ENCODE measurements at places on chromosomes 2 and 18.

DNA sequence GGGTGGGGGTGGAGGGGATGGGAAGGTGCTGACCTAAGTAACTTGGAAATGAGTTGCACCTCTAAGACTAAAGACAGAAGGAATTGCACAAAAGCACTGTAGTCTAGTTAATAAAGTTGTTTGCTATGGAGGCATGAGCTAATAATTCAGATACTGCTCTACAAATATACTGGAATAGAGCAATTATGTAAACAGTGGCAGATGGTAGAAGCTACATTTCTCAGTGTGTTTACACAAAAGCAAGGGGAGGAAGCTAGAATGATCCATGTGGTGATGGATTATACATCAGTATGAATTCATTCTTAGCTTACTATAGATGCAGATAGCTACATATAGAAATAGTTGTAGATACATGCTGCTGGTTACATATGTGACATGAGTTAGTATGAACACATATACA lies 27.6 kb upstream of the UBE2F start:
- DNase-seq = no peak

DNA sequence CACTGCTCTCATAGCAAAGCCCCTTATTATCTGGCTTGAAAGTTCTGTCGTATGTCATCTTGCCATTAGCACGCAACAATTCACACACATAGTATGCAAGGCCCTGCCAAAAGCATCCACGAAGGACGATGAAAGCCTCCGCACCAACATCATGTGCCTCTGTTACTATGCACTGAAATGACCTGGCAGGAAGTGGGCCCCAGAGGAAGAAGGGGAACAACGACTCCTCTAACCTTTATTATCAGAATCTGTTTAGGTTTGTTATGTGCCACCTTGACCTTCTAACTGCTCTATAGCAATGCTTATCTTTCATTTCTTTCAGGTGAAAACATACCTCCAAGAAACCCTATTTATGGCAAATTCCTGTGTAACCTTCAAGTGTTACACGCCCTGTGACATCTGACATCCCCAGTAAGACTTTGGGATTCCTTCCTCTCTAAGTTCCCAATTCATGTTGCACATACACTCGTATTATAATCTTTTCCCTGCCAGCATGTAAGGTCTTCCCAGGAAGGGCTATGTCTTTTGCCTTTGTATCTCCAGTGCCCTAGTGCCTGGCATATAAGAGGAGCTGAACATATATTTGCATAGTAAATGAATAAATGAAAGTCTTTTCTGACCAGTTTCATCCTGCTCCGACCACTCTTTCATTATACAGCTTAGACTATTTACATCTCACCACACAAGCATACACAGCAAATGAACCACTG lies 7.0 kb upstream of the NDUFV2 start:
- no peak for DNase-seq

DNA sequence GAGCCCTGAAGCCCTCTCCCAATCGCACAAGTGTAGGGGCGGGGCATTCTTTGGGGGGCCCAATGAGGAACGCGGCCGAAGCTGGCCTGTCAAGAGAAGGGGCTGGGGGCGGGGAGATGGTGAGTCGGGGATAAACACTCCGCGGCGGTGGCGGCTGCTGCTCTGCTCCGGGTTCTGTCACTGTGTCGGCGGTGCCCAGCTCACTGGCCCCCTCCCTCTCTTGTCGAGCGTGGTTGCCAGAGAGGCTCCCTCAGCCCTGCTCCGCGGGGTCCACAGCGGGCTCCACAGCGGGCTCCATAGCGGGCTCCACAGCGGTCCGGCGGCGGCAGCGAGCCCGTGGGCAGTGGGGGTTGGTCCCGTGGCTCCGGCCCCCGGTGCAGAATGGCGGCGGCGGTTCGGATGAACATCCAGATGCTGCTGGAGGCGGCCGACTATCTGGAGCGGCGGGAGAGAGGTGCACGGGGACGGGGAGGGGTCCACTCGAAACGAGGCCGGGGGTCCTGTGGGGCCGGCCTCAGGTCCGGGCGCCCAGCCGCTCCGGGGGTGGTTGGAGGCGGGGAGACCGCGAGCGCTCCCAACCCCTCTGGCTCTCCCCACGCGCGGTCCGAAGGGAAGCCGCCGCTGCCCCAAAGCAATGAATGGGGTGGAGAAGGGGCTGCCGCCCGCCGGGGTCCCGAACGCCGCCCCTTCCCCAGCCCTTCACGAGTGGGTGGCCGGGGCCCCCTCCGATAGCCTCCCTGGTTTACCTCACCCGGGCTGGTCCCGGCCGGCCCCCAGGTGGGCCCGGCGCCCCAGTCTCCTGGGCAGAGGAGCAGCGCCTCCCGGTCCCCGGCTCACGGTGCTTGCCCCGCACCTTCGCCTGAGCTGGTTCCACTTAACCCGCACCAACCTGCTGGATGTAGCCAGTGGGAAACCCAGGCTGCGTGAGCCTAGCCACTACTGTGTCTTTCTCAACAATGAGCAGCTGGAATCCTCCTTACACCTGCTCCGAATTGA lies at the start of gene MXD1:
Gene MXD1 (plus strand): TSS at position 160 of the 996 bp plus-strand sequence. CDS start 222 bp downstream, at position 382.
- DNase-seq = no peak

- no peak for DNase-seq
Measured at GRCh38 chr2:200314976-200315567, 8.6 kb downstream of the SPATS2L start.

DNA sequence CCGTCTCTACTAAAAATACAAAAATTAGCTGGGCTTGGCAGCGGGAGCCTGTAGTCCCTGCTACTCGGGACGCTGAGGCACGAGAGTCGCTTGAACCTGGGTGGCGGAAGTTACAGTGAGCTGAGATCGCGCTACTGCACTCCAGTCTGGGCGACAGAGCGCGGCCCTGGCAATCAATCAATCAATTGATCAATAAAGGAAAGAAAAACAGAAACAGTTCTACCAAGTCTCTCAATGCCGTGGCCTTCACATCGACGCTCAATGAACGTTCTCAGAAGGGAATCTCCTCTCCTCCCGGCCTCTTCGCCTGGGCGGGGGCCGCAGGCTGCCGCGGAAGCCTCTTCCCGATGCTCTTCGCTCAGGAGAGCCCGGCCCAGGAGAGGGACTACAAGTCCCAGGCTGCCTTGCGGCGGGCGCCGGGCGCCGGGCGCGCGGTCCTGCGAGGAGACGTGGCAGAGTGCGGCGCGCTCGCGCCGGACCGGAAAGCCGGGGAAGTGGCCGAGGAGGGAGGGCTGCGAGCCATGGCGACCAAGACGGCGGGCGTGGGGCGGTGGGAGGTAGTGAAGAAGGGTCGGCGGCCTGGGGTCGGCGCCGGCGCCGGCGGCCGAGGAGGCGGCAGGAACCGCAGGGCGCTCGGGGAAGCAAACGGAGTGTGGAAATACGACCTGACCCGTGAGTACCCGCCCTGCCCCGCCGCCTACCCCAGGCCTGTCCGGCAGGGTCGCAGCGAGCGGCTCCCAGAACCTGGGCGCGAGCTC lies at the start of gene TMEM214:
Gene TMEM214 (plus strand): TSS at position 471 of the 758 bp plus-strand sequence. CDS start 51 bp downstream, at position 522.
- DNase-seq = peak; percentile 66

DNA sequence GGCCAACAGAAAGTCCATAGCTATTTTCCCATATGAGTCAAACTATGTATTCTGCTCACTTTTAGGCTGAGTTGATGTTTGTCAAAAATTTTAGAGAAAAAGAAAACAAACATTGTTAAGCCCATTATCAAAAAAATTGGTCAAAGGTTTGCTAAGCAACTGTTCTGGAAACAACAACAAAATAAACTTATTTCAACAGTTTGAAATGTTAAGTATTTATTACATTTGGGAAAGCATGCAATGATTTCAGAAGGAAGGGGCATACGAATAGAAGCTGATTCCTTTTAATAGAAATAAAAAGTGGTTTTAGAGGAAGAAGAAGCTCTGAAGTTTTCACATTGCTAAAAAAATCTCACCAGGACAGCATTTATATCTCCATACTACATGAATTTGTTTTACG lies 1837.5 kb upstream of the CELF4 start:
- DNase-seq = no peak

GRCh38 chr18:43620936-43621335 lies 343.6 kb upstream of the SYT4 start:
- DNase-seq = no peak

DNA sequence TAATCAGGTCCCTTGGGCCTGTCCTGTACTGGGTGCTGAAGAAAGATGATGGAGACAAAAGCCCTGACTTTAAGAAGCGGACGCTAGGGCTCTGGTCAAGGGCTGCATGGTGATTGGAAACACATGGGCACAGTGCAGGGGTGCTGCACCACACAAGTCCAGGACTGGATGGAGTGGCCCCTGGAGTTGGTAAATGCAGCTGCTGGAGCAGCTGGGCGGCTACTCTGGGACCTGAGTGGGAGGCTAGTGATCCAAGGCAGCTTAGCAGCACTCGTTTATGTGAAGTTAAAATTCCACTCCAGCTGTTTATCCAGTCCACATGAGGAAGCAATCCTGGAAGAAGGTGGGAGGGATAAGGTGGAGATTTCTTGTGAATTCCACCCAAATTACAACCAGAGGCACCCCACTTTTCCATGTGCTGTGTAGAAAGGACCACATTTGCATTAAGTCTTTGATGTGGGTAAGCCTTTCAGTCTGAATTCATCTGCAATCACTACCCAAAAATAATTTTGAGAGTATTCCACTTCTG lies 24.9 kb downstream of the MERTK start:
- DNase-seq = no peak

GRCh38 chr2:32720771-32721170 lies 92.9 kb downstream of the TTC27 start:
- no peak for DNase-seq

DNA sequence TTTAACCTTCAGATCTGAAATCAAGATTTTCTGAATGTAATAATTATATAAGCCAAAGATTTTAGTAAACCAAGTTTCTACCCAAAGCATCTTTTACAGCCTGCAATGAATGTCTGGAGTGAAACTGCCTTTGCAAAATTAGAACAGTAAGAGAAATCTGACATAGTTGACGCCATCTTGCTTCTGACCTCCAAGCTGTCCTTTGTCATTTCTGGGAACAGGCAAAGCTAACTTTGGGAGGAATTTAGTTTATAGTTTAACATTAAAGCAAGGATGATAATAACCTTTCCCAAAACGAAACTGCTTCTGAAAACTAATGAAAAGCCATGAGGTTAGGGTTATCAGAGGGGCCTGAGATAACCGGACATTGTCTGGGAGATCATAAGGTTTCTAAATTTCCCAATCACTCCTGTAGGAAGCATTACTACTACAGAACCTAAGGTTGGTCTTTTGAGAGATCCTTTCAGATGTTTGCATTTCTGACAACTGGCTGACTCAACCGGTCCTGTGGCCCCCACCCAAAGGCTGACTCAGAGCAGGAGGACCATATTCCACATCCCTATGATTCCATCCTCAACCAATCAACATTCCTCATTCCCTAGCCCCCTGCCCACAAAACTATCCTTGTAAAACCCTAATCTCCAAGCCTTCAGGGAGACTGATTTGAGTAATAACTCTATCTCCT lies 124.5 kb downstream of the TMEM131 start:
- no peak for DNase-seq

GRCh38 chr2:212197776-212198175 lies 340.8 kb downstream of the ERBB4 start:
- DNase-seq = no peak

GRCh38 chr2:55063713-55064323 lies 13.6 kb upstream of the RTN4 start:
- DNase-seq = no peak

- no peak for DNase-seq
Measured at GRCh38 chr2:128868686-128869551, 550.3 kb upstream of the HS6ST1 start.

DNA sequence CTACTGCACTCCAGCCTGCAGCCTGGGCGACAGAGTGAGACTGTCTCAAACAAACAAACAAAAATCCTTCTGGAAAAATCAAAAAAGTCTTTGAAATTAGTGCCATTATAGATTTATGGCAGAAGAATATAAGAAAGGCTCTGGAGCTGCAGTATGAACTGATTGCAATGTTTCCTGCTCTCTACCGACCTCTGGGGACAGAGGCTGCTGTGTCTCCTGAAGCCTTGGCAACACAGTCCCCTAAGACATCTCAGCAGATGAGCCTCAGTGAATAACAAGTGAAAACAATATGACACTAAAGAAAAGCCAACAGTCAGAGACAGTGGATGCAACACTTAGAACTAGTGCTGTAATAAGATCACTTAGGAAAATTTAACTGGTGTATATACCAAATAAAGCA lies 494.9 kb upstream of the LRATD1 start:
- no peak for DNase-seq

GRCh38 chr18:43563780-43564179 lies 286.5 kb upstream of the SYT4 start:
- no peak for DNase-seq

GRCh38 chr2:48545244-48545643 lies 15.3 kb downstream of the STON1 start:
- DNase-seq = no peak

DNA sequence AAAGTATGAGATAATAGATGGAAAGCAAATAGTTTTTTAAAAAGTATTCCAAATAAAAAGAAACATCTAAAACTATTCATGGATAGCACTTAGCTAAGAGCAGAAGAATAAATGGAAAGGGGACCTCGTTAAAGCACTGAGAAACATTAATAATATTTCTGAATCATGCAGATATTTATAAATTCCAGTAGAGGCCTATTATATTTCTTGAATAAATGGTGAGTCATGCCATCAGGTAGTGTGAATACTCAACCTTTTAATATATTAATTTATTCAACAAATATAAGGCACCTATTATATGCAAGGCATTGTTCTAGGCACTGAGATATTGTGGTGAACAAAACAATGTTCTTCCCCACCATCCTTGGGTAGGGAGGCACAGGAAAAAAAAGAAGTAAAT lies 53.8 kb downstream of the ICA1L start:
- DNase-seq = no peak

DNA sequence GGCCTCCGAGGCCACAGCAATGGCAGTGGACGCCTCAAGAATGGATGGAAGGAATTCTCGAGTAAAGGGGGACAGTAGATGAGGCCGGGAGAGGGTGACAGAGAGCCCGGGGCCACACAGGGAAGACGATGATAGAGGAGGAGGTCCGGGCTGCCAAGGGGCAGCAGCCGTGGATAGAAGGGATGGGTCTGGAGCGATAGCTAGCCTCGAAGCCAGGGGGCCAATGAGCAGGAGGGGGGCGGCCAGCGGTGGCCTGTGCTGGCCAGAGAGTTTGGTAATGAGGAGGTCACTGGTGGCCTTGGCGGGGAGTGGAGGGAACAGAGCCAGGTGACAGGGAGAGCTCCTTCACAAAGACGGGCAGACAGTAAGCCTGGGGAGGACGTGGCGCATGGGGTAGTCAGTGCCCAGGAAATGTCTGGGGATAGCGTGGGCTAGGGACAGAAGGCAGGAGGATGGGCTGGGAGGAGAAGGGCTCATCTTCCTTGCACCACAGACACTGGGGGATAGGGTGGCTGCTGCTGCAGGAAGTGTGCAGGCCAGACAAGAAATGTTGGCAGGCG lies 87.8 kb upstream of the ASB18 start:
- DNase-seq = no peak

- no peak for DNase-seq
Measured at GRCh38 chr2:54446122-54446521, 10.0 kb upstream of the SPTBN1 start.

DNA sequence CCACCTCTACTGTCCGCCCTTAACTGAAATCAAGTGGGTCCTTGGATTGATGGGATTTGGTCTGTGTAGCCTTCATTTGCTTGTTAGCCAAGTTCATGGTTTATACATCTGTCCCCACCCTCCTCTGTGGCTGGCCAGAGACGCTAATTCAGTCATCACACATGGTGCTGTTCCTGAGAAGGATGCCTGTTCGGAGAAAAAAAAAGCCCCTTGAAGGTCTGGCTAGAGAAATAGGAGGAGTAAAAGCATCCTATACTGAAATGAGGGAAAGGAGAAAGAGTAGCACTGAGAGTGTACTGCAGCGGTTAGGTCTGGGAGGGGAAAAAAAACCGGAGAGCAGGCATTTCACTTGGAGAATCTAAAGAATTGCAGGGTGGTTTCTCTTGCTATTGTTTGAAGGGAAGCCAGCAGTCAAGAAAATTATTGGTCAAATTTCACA lies 180.6 kb upstream of the EPAS1 start:
- no peak for DNase-seq

Measured in stimulated activated CD8-positive, alpha-beta memory T cell treated with anti-CD3 and anti-CD28 coated beads, Interleukin-12 subunit alpha, Interleukin-12 subunit beta, amount 100 ng/mL, for 1 hour (primary cell).